CD4-positive, alpha-beta T cell treated with Interleukin-10 for 1 hour (primary cell): ENCODE measurements at places on chromosomes 1 and 21.

DNA sequence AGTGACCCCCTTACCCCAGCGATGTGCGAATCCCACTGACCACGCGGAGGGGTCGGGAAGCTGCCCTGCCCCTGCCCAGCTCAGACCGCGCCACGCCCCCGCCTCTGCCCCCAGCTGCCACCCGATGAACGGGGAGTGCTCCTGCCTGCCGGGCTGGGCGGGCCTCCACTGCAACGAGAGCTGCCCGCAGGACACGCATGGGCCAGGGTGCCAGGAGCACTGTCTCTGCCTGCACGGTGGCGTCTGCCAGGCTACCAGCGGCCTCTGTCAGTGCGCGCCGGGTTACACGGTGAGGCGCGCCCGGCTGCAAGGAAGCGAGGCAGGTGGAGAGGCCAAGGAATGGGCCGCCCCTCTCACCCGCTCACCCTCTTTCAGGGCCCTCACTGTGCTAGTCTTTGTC, 11.9 kb upstream of the LRRC71 start:
- DNase-seq = no peak

DNA sequence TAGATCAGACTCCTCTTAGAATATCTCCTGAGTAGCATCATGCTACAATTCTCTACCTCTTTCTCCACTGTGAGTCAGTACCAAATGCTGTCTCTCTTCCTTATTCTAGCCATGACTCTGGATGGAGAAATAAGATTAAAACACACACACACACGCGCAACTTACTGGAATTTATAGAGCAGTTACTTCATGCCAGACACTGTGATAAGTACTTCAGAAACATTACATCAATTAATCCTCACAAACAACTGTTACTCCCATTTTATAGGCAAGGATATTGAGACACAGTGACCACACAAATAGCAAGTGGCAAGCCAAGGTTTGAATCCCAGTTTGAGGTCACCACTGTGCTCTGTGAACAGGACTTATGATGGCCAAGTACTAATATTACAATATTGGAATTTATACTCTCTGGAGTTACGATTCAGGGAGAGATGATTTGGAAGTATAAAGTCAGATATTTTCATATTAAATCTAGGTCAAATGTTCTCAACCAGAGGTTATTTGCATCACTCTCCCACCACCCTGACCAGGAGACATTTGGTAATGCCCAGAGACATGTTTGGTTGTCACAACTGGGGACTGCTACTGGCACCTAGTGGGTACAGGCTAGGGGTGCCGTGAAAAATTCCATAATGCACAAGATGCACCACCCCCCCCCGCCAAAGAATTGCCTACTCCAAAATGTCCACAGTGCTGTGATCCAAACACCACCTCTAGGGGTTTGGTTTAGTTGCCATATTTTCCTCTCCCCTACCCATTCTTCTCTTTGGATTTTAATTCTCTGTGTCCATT, 221.6 kb downstream of the LTN1 start:
- no peak for DNase-seq

- no peak for DNase-seq
Observed at GRCh38 chr1:206457408-206458120, 12.7 kb upstream of the IKBKE start.

DNA sequence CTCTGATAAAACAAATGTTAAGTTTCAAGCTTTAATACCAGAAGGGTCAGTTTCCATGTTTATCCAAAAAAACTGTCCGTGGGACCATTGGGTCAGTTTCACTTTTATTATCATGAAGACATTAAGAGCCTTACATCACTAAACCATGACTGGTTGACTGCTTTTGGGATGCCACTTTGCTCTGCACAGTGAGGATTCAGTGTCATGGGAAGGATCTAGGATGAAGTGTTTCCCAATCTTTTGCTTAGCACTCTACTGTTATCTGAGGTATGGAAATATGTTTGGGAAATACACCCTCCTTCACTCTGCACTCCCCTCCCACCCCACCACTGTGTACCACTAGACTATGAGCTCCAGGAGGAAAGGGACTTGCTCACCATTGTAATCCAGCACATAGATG, 16.3 kb downstream of the RPS6KC1 start:
- no peak for DNase-seq

DNA sequence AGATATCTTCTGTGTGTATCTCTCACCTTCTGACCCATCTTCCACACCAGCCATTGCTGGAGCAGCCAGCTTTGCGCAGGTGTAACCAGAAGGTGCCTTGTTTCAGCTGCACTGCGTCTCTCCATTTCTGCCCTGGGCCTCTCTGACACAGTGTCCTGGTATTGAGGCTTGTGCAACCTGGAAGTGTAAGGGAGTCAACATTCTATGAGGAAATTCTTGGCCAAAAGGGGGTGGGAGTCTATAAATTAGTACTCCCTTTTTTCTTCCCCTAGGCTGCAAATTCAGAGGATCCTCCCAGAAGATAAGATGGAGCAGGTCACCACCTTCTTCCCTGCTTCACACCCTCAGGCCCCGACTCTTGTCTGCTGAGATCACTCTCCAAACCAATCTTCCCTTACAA, 109.1 kb downstream of the MRPS6 start:
- no peak for DNase-seq

- DNase-seq = no peak
Observed at GRCh38 chr1:215501496-215501895, 65.6 kb upstream of the KCTD3 start.

GRCh38 chr1:168801032-168801745, 72.2 kb upstream of the DPT start:
- no peak for DNase-seq

DNA sequence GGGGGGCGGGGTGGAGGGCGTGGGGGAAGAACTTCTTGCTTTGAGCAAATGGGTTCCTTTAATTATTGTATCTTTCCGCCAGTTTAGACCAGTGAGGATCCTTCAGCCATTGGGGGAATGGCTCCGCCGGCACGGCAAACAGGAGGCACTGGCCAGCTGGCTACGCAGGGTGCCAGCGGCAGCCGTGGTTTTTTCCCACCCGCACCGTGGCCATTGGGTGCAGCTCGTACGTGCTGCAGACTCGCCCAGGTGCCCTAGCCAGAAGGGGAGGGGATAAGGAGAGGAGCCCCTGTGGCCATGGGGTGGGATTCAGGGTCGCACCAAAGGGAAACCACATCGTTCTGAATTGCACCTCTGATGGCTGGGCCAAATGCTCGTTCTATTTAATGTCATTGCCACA, 65.6 kb downstream of the RGSL1 start:
- DNase-seq = no peak

DNA sequence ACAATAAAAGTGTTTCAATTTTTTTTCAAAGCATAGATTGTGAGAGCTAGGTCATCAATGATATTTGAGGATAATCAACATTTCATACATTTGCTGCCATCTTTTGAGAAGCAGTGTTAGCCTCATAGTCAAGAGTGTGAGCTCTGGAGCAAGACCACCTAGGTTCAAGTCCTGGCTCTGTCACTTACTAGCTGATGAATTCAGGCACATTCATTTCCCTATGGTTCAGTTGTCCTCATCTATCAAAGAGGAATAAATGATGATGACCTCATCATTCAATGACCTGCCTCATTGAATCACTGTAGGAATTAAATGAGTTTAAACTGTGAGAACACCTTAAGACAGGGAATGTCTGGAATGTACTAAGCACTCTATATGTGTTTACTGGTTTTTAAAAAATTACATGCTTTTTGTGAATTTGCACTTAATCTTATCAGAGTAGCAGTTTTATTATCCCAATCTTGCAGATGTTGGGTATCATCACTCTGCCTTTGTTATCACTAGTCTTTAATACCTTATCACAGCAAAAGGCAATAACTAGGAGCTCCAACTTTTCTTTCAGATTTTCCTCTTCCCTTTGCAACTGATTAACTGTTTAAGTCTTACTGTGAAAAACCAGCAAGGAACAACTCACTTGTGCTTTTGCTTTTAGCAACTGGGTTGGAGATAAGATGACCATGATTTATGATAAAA, 47.4 kb downstream of the SLC30A10 start:
- DNase-seq = no peak

DNA sequence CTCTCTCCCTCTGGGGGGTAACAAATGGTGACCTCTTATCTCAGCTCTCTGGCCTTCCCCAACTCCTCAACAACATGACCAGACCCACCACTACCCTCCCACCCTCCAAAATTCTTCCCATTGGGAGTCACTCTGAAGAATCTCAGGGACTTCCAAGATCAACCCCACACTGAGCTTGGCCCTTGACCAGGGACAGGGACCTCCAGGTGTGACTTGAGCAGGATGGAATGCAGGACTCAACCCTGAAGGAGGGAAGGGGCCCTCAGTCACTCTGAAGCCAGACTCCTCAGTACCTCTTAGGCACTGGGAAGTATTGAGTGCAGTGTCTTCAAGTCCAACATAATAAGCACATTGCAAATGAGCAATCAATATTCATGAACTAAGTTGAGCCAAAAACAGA, 1.9 kb downstream of the CASQ1 start:
- DNase-seq = no peak

DNA sequence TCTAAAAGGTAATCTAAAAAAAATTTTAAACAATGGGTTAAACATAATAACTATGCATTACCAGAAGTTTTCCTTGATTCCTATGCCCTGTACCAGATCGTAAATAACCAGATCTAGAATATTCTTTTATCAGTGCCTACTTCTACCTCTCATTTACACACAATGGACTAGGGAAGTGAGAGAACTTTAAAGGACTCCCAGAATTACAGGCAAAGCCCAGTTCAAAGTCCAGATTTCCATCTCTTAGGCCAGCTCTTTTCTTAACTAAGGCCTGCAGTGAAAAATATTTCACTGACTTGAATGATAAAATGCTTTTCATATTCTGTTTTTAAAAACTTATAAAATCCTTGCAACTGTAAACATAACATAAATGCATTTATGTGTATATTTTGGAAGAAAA, 32.6 kb downstream of the ESRRG start:
- no peak for DNase-seq

- no peak for DNase-seq
Observed at GRCh38 chr21:43874085-43874805, 9.2 kb downstream of the AGPAT3 start.

- DNase-seq = no peak
Observed at GRCh38 chr1:175826705-175827104, 83.3 kb upstream of the TNR start.

- DNase-seq = no peak
Observed at GRCh38 chr21:43268086-43268803, 99.4 kb downstream of the CRYAA start.

- no peak for DNase-seq
Observed at GRCh38 chr1:174884038-174884437, 115.7 kb upstream of the CACYBP start.

DNA sequence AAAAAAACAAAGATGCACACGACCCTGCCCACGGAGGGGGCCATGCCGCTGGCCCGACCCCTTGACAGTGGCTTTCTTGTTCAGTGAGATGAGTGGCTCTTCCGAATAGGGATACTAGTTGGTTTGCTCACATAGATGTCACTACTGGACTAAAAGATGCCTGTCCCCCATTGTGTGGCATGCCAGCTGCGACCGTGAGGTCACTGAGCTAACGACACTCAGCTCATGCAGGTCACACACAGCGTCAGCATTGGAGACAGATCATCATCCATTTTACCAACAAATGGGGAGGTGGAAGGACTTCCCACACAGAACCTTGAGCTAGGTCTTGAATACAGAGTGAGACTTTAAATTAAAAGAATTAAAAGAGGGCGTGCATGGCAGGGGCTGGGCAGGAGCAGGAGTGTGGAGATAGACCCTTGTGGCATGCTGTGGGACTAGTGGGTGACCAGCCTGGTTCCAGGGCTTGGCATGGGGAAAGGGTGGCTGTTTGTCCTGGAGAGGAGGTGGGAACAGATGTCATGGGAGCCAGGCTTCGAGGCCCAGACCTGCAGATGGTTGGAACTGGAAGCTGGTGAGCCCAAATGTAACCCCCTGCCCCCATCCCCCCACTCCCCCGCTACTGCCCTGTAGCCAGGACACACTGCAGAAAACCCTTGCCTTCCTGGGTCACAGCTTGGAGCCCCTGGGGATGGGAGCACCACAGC, 12.4 kb downstream of the SLC1A7 start:
- DNase-seq = no peak

GRCh38 chr1:177281901-177282300, 111.1 kb downstream of the BRINP2 start:
- no peak for DNase-seq

DNA sequence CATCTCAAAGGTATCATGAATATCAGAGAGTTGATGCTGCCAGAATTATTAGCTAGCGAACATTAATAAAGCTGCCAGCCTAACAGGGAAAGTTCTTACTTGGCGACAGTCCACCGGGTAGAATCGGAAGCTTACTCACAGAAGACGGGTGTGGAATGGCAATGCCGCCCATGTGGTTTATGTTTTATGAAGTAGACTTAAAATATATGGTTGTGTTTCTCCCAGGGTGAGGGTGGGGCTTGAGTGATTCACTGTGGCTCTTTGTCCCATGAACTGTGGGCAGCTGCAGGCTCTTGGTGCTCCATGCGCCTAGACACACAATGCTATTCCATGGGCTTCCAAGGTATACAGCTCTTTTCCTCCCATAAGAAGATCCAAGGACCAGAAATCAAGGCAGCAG, 162.7 kb downstream of the PIGK start:
- DNase-seq = no peak

DNA sequence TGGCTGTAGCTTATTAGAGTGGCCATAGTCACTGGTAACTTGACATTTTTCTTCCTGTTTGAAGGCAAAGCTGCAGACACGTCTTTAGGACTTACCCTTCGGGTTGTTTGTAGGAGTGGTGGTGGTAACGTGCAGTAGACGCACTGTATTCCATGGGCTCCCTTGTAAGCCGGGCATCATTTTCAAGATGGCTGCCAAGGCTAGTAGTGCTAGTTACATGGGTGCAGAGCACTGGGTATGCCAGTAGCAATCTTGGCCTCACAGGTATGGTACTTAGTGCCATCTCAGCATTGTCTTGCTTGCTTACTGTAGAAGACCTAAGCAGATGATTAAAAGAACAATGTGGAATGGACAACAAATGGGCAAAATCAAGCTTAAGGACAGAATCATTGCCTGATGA, 1.9 kb downstream of the YBX1 start:
- peak; percentile 26 for DNase-seq

- no peak for DNase-seq
Observed at GRCh38 chr1:248361121-248361715, at the start of gene OR2T4. TSS of gene OR2T4 (plus strand) at chr1:248361665. CDS start at chr1:248361665, 0 bp downstream.

GRCh38 chr1:161072751-161073449, 3.2 kb upstream of the ARHGAP30 start:
- DNase-seq = no peak

- DNase-seq = no peak
Observed at GRCh38 chr1:109299558-109300343, 7.1 kb downstream of the MYBPHL start.

DNA sequence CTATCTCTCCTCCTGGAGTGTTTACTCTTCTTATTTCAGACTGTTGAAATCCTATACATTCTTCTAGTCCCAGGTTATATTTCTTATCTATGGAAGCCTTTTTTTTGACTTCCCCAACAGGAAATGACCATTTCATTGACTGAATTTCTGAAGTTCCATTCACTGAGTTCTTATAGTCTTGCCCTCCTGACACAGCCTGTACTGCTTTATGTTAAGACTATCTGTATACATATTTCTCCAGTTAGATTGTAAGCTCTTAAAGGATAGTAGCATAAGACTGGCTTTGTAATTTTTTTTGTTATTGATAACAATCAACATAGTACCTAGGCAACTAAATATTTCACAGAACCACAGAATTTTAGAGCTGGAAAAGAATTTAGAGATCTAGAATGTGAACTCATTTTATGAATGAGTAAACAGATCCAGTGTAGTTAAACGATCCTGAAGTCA, 14.9 kb upstream of the MACF1 start:
- no peak for DNase-seq
